ENCODE measurements at places on chromosomes 2 and 18.

DNA sequence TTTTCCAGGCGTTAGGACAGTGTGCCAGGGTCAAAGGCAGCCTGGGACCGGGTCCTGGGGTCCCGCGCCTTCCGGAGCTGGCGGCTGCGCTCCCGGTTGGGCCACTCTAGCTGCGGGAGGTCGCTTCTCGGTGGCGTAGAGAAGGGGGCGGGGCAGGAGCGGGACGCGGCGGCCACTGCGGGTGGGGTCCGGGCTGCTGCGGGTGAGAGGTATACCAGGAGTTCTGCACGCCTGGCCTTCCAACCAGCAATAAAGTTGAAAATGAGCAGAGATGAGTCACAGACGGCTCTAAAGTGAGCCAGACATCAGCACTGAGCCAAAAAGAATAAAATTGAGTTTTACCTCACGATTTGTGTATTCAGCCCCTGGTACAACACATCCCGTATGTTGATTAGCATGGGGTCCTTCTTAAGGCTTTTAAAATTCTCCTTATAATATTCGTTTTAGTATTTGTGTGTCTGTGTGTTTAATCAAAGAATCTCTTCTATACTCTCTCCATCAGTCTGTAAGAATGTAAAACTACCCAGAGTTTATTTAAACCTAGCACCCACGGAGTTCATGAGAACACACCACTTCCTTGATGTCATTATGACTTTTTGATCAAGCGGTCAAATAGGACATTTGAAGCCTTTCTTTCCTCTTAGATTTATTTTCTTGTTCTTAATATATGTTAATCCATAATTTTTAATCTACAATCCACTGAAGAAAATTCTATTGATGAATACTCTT lies at the start of gene C1GALT1C1L:
C1GALT1C1L (minus strand) TSS at position 108 of the 729 bp plus-strand sequence; CDS start at position 1, 107 bp downstream.
- no peak for DNase-seq

GRCh38 chr2:110983133-110983532 lies 137.6 kb upstream of the BCL2L11 start:
- DNase-seq: no peak

DNA sequence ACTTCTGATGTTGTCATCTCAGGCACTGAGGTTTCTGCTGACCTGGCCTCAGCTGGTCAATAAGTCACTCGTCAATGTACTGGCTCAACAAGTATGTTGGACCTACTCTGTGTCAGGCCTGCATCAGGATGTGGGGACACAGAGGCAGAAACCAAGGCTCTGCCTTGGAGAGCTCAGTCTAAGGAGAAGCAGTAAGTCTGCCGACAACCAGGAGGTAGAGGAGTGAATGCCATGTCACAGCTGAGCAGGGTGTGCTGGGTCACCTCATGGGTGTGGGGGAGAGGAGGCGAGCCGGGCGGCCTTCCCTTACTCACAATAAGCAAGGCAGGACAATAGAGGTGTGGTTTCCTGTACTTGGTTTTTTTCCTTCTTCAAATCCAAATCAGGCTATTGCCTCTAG lies 75.8 kb downstream of the COLEC12 start:
- no peak for DNase-seq

DNA sequence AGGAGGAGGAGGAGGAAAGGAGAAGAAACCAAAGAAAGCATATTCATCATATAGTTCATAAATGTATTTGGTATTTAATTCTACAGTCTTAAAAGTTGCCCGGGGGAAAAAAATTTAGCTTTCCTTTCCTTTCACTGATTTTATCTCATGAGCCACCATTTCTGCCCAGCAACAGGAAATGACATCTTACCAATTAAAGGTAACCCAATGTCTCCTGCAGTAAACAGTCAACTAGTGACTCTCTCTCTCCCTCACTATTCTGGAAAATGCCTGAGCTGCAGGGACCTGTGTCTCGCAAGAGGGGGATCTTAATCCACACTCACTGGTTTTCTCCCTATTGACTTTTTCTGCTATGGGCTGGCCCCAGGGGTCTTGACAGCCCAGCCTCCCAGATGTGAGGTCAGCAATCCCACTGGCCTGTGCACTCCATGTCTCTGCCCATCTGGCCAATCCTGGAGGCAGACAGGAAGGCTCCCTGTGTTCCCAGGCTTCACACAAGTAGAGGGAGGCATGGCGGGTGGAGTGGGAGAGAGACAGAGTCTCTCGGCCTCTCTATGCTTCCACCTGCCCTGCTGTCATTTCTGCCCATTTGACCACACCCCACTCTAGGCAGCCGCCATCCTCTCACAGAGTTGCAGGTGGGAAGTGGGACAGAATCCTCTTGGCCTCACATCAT lies 85.4 kb upstream of the CABLES1 start:
- no peak for DNase-seq

DNA sequence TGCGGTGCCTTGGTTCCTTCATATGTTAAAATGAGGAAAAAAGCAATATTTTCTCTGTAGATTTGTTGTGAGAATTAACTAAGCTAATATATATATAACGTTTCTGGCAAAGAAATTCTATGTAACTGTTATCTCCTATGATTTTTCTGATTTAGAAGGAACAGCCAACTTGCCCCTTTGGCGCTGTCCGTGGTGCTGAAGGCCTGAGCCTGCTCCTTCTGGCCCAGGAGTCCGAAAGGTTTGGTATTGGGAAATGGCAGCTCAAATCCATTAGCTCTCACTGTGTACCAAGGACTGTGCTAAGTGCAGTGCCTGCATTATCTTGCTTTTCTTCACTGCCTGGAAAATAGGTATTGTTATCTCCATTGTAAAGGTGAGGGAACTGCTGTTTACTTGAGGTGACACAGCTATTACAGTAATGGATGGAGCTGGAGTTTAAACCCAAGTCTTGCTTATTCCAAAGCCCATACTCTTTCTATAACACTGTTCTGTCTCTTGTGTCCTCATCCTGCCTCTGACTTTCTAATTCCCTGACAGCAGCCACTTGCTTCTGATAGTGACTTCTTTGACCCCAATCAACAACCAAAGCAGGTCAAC lies 52.2 kb downstream of the C1QL2 start:
- DNase-seq: peak; percentile 55

DNA sequence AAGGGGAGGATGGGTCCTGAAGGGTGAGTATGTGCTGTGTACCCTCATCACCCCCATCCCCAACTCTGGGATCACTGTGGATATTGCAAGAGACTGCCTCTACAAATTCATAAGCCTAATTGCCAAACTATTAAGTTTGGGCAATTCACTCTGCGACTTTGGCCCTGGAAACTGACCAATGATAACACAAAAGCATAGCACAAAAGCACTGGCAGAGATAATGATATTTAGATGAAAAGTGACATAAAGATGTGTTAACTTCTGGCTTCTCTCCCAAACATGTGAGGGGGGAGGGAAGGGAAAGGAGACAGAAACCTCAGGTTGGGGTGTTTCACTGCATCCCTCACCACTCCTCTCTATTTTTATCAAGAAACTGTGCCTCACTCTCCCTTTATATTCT lies 150.3 kb downstream of the SATB2 start:
- DNase-seq: no peak

- no peak for DNase-seq
Measured at GRCh38 chr2:174399171-174399570, 3.6 kb downstream of the SCRN3 start.

GRCh38 chr2:23664066-23664788 lies 262.7 kb downstream of the ATAD2B start:
- DNase-seq: no peak

- DNase-seq: peak; percentile 62
Measured at GRCh38 chr2:31337860-31338259, 76.7 kb downstream of the XDH start.

DNA sequence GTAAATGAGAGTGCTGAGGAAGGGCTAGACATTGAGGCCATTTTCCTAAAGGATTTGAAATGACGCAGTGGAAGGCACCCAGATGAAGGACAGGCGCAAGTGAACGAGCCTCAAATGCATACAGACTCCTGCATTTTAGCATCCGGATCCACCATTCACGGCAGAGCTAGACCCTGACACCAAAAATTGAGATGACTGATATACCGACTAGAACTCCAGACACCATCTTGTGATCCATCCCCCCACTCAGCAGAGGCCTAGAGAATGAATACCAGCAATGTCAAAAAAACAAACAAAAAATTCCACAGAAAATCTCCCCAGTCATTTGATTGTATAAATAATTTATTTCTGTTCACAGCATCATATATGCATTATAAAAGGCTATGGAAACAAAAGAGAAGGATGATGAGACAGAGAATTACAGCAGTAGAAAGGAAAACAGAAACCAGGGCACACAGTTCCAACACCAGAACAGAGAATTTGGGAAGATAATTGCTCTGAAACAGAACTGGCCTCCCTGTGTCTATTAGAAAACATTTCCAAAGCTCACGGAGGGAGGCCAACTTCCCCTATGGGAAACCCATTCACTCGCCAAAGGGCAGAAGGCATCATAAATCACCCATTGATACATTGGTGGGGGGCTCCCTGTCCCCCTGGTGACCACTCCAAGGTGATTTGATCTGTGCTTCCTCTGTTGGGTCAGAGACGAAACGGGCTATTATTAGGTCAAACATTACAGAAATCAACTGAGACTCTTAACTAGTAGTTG lies 4.0 kb downstream of the ARL4C start:
- no peak for DNase-seq

- DNase-seq: peak; percentile 39
Measured at GRCh38 chr18:29191263-29191662, 1014.3 kb upstream of the CDH2 start.

DNA sequence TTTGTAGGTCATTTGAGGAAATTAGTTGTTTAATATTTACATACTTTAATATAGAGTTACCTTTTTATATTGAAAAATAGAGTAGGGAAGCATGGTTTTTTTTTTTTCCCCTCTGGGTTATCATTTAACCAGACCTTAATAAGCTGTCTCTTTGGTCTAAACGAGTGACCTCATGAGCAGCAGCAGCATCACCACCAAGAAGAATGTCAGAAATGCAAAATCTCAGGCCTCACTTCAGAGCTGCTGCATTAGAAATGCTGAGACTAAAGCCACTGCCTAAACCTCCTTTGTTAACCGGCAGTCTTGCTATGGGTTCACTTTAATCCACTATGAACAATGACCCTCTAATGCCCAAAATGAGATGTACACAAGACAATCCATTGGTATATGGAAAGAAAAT lies 733.7 kb upstream of the FAM98A start:
- no peak for DNase-seq

- no peak for DNase-seq
Measured at GRCh38 chr2:69465513-69466456, 28.6 kb upstream of the NFU1 start.

DNA sequence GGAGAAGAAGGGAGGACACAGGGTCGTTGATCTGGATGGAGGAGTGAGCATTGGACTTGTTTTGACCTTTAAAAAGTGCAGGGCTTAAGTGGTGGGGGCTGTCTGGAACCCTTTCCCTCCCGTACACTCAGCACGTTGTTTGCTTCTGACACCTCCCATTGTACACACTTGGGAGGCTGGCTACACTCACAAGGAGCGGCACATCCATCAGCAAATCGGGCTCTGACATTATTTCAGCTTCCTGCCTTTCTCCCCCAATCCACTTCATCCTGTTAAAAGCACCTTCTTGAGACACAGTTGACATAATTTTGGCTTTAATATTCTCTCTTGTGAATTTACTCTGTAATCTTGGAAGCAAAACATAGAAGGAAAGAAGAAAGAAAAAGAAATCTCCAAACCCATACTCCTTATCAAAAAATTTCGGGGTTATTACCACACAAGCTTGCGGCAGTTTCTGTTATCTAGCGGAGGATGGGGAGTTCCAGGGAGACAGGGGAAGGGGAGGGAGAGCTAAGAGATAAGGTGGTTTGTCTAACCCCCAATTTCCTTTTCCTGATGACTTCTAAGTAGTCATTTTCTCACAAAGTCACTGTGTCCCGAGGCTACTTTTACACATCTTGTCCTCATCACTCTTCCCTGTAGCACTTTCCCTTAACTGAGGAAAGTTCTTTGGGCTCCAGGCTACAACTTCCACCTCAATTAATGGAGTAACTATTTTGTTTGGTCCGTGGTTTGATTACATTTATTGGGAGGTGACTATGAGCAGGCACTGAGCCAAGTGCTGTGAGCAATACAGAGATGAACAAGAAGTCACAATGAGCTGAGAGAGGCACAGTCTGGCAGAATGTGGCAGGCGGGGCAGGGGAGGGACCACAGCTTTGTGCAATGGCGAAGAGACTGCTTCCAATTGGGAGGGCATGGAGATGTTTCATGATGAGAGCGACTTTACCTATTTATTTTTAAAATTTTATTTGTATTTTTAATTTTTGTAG lies 240.1 kb upstream of the MEX3C start:
- DNase-seq: peak; percentile 8

Measured in RKO (cell line).